ENCODE measurements at places on chromosomes 2 and 18. TPM values are rescaled to one million over a fixed set of nuclear protein-coding genes. Genes with fewer than 3 reads are reported as not detected.
A peak's percentile ranks its signal among the peaks of the same experiment; 100 is the strongest.

- DNase-seq, result no peak
These were observed 26.1 kb downstream of the TYMS start for GRCh38 chr18:683531-683930.

The ELAC1 gene
- total RNA-seq, result 4.7 TPM

The TNFAIP6 gene
- not detected for total RNA-seq

GRCh38 chr2:68721482-68722101 lies 13.0 kb upstream of the ARHGAP25 start:
- DNase-seq, result peak; percentile 62

GRCh38 chr2:141570474-141571131 lies 560.2 kb downstream of the LRP1B start:
- no peak for DNase-seq

DNA sequence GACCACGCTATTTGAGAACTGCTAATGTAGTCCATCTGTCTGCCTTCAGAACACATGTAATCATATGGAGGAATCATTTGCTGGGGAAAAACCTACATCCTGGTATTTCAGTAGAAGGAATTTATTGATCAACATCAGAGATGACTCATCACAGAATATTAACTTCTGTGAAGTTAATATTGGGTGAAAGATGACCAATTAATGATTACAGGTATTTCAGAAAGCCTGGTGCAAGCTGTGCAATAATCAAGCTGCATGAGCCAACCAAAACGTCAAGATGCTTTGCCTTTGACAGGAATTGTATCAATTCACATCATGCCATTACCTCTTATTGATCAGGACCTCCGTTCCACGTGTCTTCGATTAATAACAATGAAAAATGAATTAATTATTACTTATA lies 9.4 kb upstream of the SPATS2L start:
- no peak for DNase-seq

- no peak for DNase-seq
These were observed 573.3 kb downstream of the LRP1B start for GRCh38 chr2:141557329-141558095.

DNA sequence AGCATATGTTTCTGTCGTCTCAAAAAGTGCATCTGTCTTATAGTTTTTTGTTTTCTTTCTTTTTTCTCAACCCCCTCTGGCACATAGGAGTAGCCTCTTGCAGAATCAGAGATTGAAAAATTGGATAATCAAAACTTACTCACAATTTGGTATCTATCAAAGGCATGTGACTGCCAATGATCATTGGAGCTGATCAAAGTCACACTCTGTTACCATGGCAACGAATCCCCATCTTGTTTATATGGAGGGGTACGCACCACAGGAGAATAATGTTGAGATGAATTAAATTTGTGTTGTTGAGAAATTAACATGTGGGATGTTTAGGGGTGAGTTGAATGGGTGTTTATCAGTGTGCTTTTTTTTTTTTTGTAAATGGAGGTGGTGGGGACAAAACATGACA lies 458.3 kb upstream of the FANCL start:
- DNase-seq, result no peak

- DNase-seq, result no peak
These were observed 80.3 kb downstream of the SPP2 start for GRCh38 chr2:234130777-234131181.

- no peak for DNase-seq
These were observed 23.3 kb downstream of the GLS start for GRCh38 chr2:190903693-190904450.

DNA sequence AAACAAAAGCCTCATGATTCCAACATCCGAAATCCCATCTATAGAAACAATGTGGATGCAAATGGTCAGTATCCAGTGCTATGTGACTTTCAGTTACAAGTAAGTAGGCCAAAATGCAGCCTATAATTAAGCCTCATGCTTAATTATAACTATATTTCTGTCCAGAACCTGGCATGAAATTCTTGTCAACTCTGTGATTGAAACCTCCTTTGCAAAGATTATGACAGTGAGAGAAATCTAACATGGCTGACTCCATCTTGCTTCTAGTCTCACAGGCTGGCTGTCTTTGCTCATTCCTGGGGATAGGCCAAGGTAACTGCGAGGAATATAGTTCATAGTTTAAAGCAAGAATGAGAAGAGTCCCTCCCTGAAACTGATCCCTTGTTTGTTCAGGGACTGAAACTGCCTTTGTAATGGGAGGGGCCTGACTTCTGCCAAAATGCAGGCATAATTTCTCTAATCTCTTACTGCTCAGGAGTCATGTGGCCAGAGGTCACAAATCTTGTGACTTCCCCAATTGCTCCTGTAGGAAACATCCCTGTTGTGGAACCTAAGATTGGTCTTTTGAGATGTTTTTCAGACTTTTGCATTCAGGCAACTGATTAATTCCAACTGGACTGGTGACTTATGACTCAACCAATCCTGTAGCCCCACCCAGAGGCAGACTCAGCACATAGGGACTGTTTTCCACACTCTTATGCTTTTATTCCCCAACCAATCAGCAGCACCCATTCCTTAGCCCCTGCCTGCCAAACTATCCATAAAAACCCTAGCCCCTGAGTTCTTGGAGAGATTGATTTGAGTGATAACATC lies 84.5 kb upstream of the TLK1 start:
- DNase-seq, result peak; percentile 13

The PARD6G gene
- total RNA-seq, result 0.40 TPM

DNA sequence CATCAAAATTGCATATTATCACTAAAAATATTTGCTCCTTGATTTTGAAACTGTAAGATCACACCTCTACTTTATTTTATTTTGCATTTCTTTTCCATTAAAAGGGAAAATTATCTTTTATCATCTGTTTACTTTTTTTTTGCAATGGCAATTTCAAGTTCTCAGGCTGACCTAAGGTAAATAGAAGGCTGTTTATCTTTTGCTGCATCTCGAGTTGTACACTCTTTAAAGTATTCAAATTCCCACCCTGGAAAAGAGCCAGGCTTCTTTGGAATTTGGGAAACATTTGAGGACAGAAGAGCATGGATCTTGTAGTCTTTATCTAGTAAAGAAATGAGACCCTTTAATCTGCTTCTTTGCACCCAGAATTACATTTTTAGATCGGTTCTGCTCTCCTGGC lies 645.7 kb downstream of the SLC4A3 start:
- no peak for DNase-seq

DNA sequence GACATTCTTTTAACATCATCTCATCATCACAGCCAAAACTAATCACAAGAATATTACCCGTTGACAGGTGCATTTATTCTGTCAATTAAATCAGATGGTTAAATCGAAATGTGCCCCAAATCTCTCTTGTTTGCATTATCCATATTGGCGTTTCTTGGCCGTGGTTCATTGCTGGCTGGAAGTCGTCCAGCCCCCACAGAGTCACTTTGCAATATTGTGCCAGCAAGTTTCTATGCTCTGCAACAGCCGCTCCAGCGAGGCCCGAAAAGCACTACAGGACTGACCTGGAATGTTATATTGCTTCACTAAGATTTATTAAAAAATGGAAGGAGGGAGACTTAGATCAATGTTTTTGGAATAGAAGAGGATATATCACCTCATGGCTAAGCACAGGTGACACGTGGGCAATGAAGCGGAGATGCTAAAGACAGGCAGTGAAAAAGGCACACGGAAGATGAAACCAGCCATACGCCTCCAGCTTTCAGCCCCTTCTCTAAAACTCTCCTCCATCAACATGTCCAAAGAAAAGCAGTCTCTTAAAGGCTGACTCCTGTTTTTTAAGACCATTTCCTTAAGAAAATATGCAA lies 176.8 kb upstream of the VRK2 start:
- no peak for DNase-seq

DNA sequence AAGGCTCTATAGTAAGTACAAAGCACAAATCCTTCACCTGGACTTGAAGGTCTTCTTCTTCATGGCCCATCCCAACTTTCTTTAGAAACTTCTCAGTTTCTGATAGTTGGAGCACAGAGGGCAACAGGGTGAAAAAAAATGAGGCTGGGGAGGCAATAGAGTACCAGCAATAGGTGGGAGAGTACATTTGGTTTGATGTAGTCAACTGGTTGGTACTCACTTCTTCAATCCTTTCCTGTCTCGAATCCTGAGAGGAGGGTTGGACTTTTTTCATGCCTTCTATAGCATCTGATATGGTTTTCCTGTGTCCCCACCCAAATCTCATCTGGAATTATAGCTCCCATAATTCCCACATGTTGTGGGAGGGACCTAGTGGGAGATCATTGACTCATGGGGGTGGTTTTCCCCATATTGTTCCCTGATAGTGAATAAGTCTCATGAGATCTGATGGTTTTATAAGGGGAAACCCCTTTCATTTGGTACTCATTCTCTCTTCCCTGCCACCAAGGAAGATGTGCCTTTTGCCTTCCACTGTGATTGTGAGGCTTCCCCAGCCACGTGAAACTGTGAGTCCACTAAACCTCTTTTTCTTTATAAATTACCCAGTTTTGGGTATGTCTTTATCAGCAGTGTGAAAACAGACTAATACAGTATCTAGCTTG lies 75.9 kb upstream of the LCLAT1 start:
- no peak for DNase-seq

DNA sequence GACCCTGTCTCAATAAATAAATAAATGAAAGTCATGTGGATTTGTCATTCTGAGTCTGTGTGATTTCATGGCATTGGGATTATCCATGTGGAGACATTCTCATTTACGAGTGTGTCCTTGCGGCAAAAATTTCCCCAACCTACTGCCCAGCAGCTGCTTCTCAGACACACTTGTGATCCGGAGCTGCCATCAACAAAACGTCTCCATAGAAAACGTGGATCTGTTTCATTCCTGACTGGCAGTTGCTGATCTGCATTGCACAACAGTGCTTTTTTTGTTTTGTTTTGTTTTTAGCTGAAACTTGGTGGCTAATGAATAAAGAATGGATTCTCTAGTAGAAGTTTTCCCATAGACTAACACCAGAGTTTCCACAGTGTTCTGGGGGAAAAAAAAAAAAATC lies 74.7 kb downstream of the TGIF1 start:
- DNase-seq, result no peak

The NGEF gene
- total RNA-seq, result 5.4 TPM

The PLB1 gene
- 0.64 TPM for total RNA-seq

- DNase-seq, result no peak
These were observed 94.1 kb upstream of the MSTN start for GRCh38 chr2:190156530-190157212.

GRCh38 chr2:110650346-110650745 lies 27.5 kb downstream of the BUB1 start:
- no peak for DNase-seq

The EGR4 gene
- total RNA-seq, result 0.34 TPM

- DNase-seq, result no peak
These were observed 787.2 kb downstream of the TDRD15 start for GRCh38 chr2:21910832-21911507.

DNA sequence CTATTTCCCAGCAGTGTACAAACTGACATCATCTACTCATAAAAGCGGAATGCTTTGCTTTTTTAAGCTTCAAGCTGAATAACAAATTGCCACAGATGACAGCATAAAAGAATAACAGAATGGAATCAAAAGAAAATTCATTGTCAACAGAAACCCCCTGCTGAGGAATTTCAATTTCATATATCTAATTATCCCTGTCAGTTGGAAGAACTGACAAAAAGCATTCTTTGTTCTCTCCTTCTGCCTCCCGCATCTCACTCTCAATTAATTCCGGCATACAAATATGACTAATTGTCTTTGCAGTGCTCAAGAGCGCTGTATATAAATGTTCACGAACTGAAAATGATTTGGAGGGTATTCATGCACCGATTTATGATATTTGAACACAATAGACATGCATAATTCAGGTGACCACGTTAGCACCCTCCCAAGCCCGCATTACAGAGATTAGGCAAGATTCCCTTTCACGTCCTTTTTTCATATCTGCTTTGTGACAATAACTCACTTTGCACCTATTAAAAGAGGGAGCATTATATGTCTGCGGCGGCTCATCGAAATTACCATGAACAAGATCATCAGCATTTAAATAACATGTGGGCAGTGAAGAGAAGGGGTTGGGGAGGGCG lies 277.7 kb upstream of the SALL3 start:
- DNase-seq, result no peak

GRCh38 chr2:176035013-176035691 lies 33.1 kb upstream of the LNPK start:
- no peak for DNase-seq

DNA sequence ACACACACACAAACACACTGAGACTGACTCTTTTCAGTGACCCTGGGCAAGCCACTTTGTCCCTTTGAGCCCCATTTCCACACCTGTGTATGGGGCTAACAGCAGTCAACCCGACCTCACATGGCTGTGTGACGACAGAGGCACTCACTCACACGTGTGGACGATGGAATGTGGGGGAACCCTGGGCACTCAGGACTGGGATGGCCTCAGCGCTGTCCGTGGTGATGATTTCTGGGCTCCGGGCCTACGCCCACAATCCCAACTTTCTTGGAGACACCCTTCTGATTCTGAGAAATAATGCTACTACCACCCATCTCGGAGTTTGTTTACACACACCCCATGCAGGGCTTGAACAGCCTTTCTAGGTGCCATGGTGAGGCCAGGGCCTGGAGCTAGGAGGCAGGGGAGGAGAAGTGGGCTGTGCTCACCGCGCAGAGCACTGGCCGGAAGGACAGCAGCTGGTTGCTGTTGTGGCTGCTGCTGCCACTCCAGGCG lies 1.5 kb downstream of the CRYBA2 start:
- no peak for DNase-seq

DNA sequence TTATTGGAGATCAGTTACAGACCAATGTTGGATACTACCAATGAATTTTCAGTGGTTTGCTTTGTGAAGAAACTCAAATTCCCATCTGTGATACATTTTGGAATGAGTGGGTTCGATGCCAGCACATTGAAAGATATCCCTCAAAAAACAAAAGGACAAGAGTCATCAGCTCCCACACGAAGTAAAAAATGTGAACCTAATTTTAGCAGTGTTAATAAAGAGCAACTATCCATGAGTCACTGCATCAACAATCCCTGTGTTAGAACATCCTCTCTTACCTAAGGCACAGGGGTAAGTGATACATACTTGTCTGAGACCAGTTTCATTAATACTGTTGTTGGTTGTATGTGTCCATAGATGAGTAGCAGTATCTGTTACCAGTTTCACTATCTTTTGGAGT lies 551.8 kb upstream of the SOX11 start:
- DNase-seq, result no peak

- DNase-seq, result peak; percentile 67
These were observed 143.4 kb downstream of the UBE2E3 start for GRCh38 chr2:181123798-181124231.

GRCh38 chr2:176174824-176175708 lies 13.4 kb upstream of the HOXD1 start:
- peak; percentile 34 for DNase-seq

DNA sequence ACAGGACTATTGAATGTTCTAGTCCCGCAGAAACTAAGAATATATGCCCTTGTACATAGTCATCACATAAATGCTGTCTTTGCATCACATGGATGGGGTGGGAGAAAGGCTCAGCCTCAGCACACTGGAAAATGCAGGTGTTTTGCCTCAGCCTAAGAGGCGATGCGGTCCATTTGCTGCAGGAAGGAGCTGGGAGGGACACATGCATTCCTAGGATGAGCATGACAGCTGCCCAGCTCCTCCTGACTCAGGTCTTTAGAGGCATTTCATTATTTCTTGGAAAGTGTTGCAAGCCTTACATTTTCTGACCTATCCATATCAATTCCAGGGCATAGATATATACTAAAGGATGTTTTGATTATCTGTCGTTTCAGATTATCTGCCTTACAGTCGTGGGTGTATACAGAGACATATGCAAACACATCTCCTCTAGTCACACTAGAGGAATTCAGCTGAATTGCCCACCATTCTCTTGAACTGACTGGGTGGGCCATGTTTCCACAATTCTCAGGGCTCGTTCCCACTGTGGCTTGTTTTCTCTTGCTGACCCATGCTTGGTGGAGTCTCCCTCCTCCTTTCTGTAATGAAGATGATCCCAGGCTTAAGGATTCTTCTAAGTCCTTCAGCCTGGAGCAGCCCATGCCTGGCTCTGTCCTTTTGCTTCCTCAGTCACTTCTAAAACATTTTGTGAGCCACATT lies 156.9 kb downstream of the SETBP1 start:
- no peak for DNase-seq

All from activated CD4-positive, alpha-beta memory T cell treated with anti-CD3 and anti-CD28 coated beads for 36 hours (primary cell).